Stimulated activated CD8-positive, alpha-beta memory T cell treated with anti-CD3 and anti-CD28 coated beads, Interleukin-15, amount 100 ng/mL, for 1 hour (primary cell): ENCODE measurements at places on chromosomes 16 and 17.

DNA sequence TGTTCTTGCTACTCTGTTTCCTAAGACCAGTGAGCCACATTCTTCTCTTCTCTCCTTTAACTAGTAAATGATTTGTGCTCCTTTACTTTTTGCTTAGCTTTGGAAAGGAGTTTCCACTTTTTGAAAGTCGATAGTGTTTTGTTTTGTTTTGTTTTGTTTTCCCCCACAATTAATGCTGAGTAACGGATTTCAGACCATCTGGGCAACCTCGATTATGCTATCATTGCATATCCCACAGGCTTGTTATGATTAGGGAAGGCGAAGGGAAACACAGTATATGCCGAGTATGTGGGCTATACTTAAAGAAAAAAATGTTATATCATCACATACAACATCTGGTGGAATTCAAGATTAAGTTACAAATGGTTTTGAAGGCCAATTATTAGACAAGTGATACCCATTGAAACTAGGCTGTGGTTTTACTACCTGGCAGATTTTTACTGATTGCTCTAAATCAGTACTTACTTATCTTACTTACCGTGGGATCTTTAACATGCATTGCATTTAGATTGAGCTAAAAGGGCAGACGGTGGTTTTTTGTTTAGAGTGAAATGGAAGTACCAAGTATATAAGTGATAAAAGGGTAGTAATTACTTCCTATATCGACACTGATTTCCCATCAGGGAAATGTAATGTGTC lies 361.3 kb upstream of the SOX9 start:
- no peak for DNase-seq

- no peak for DNase-seq
Observed at GRCh38 chr16:3514621-3515020, 13.8 kb downstream of the CLUAP1 start.

- DNase-seq = no peak
Observed at GRCh38 chr16:20883554-20884239, 16.5 kb downstream of the DCUN1D3 start.

- DNase-seq = no peak
Observed at GRCh38 chr16:3824121-3824795, 56.3 kb downstream of the CREBBP start.
